ENCODE measurements at places on chromosomes 4 and X.

DNA sequence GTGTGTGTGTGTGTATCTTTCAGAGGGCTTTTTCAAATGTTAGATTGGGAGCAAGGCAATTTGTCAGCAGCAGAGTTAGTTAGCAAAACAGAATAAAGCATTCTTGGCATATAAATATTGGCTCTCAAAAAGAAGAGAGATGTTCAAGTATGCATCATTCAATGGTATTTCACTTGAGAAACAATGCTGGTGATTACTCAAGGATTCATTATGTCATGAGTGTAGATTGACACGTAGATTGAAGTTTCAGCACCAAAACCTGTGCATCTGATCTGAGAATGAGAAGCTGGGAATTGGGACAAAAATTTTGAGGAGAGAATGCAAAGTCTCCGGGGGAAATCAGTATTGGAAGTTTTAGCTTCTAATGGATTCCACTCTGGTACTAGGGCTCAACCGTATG is 241.4 kb downstream of the FRMPD4 start:
- DNase-seq: no peak

DNA sequence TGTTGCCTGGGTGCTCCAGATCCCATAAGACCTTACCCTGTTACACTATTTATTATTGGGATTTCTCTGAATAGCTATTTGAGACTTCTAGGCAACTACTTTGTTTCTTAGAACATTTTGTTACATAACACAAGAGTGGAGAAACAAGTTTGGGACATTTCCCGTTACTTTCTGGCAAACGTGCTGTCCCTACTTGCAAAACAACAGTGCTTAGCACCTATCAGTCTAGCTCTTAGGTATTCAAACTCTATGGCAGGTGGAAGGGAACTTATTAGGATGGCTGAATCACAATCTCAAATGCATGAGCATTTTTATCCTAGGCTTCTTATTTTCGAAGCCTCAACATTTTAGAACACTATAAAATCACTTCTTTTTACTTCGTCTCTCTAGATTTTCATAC is 613.6 kb downstream of the DMD start:
- no peak for DNase-seq

DNA sequence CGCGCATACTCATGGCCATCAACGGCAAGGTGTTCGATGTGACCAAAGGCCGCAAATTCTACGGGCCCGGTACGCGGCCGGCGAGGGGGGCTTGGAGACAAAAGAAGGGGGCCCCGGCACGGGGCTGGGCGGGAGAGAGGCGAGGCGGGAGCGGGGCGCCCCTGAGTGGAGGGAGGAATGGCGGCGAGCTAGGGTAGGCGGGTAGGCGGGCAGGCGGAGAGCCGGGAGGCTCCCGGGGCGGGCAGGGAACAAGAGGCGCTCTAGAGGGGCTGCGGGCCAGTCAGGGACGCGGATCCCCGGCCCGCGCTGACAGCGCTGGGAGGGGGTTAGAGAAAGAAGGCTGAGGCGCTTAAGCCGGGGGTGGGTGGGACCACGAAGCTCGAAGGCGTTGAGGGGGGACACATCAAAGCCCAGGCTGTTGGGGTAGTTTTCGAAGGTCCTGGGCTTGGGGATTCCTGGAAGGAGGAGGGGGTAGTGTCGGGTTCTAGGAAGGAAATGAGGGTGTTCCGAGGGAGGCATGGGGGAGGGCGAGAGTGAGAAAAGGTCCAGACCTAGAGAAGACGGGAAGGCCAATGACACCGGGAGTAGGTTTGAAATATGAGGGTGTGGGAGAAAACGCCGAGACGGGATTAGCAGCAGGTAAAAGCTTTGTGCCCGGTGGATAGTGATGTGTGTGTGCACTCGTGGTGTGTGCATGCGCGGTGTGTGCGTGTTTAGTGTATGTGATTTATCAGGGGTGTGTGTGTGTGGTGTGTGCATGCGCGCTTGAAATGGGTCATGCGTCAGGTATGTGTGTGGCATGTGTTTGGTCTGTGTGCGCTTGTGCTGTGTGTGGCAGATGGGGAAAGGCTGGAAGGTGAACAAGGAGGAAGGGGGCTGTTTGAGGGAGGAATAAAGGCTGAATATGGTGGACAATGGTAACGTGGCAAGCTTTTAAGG is 807 bp downstream of the PGRMC1 start:
- DNase-seq: no peak

GRCh38 chr4:71229477-71230270 is 109.1 kb upstream of the SLC4A4 start:
- DNase-seq: no peak

DNA sequence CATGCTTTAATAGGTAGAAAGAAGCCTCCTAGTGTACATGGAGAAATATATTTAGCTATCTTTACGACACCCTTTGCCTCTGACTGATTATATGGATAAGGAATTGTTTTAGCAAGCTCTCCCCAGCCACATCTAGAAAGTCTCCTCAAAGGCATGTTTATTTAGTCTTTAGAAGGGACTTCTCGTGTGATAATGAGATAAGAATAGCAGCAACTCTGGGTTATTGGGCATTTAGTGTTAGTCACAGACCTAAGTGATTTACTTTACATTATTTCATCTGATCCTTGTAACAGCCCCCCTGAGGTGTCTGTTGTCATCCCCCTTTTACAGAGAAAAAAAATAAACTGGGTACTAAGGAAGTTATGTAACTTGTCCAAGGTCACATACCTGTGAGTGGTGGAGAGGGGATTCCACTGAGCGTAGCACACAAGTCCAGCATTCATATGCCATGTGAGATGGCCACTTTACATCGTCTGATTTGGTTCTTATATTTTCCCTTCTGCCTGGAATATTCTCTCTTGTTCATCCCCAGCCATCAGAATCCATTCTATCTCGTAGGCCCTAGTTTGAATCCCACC is 77.7 kb downstream of the TSPAN7 start:
- DNase-seq: no peak

- DNase-seq: no peak
Measured at GRCh38 chrX:123140904-123141303, 43.2 kb upstream of the GRIA3 start.

DNA sequence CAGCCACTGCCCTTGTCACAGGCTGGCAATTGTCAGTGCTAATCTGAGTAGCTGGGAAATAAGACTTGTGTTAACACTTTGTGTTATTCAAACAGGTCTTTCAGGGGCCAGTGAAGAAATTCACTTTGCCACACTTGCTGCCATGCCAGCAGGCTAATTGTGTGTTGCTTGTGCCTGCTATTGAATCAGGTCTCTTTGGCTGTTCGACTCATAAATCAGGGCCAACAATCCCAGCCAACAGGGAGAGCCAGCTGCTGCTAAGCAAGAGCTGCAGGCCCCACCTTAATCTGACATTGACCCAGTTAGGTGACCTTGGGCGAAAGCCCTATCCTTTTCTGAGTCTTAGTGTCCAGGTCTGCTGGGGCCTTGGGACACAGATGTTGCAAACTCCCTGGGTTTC is 28.1 kb upstream of the MAMLD1 start:
- DNase-seq: no peak

- no peak for DNase-seq
Measured at GRCh38 chr4:23962462-23962861, 72.6 kb upstream of the PPARGC1A start.

GRCh38 chrX:125709532-125709931 is 389.9 kb downstream of the TEX13C start:
- DNase-seq: no peak

- DNase-seq: no peak
Measured at GRCh38 chr4:2251795-2252529, 9.9 kb downstream of the MXD4 start.

DNA sequence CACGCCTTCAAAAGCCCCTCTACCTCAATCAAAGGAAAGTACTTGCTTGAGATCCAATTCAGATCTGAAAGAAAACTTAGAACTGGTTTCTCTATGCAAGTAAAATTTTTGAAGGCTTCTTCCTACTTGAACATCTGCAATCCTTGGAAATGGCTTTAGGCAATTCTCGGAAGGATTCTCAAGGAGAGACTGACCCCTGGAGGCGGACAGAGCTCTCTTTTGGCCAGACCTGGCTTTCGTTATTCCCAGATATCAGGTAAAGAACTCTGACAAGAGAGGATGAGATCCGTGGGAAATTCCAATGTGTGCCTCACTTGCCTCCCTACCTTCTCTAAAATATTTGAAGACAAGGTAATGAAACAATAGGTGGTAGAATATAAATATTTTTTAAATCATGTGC is 670.3 kb upstream of the FAM241A start:
- DNase-seq: no peak

- no peak for DNase-seq
Measured at GRCh38 chrX:154431341-154431740, 2.9 kb downstream of the ATP6AP1 start.

- DNase-seq: no peak
Measured at GRCh38 chrX:133497356-133497755, 82.1 kb upstream of the GPC4 start.

DNA sequence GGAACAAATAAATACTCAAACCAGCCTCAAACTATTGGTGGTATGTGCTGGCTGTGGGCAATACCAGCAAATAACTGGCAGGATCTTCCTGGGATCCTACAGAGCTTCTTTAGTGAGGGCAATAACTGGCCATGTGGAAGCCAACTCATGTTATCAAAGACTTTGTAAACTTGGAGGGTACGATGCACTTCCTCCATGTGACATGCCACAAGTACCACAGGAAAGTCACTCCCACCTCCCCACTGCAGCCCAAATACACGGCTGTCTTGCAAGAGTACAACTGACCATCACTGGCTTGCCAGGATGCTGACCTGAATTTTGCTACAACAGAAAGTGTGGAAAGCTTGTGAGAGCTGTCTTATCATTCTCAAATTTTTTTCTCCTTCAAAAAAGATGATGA is 93.3 kb upstream of the MAML3 start:
- no peak for DNase-seq

- DNase-seq: no peak
Measured at GRCh38 chr4:109179061-109179460, 123.4 kb downstream of the COL25A1 start.

DNA sequence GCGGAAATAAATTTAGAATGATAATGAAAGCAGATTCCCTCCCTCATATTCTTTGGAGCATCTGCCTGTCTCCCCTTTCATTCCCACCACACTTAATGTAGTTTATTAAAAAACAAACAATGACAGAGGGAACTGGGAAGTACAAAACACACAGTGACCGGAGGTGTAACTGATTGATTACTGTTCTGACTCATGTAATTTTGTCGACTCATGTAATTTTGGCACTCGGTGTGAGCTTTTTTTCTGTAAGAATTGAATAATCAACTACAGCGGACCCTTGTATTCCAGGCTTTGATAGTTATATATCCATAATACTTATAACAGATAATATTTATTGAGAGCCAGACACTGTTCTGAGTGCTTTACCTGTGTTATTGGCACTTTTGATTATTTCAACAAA is 110.4 kb downstream of the PALLD start:
- DNase-seq: no peak

- DNase-seq: no peak
Measured at GRCh38 chr4:118557298-118557851, 127.8 kb upstream of the METTL14 start.

DNA sequence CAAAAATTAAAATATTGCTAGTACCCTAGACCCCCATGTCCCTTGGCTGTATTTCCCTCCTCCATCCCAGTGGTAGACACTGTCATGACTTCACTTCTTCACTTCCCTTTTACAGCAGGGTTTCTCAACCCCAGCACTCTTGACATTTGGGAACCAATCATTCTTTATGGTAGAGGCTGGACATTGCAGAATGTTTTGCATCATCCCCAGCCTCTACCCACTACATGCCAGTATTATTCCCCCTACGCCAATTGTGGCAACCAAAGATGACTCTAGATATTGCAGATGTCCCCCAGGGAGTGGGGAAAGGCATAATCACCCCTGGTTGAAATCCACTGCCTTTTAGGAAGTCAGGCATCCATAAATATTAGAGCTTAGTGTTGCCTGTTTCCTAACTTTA is 138.6 kb downstream of the AMELX start:
- no peak for DNase-seq

GRCh38 chr4:8652181-8653078 is 59.9 kb downstream of the CPZ start:
- no peak for DNase-seq

- no peak for DNase-seq
Measured at GRCh38 chr4:55125763-55126541, 557 bp upstream of the KDR start.

- no peak for DNase-seq
Measured at GRCh38 chr4:182384631-182385091, 141.5 kb downstream of the TENM3 start.

DNA sequence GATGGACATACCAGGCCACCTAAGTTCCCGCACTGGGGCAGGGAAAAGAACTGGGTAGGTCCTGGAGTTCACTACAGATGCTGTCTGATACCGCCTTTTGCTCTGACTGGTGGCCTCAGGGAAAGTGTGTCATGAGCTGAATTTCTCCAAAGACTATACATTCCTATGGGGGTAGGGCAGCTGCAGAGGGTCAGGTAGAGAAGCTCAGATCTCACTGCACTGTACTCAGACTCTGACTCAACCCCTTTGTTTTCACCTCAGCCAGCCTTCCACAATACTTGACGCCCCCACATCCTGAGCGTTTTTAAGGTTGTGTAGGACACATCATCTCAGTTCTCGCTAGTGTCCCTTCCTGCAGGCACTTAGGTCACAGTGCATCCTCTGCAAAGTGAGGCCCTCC is 7.8 kb downstream of the GATB start:
- peak; percentile 10 for DNase-seq

- DNase-seq: no peak
Measured at GRCh38 chr4:14853176-14853943, 148.9 kb upstream of the CPEB2 start.

DNA sequence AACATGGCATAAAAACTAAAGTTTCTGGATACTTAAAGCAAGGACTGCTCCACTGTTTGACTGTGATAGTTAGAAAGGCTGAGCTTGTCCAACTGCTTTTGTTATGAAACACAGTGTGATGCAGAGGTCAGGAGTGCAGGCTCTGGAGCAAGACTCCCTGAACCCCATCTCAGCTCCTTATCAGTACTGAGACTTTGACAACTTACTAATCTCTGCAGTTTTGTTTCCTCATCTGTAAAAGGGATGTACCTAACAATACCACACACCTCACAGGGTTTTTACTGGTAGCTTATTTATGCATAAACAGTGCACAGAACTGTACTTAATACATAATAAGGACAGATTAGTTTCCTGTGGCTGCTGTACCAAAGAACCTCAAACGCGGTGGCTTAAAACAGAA is 804.3 kb downstream of the FSTL5 start:
- no peak for DNase-seq

DNA sequence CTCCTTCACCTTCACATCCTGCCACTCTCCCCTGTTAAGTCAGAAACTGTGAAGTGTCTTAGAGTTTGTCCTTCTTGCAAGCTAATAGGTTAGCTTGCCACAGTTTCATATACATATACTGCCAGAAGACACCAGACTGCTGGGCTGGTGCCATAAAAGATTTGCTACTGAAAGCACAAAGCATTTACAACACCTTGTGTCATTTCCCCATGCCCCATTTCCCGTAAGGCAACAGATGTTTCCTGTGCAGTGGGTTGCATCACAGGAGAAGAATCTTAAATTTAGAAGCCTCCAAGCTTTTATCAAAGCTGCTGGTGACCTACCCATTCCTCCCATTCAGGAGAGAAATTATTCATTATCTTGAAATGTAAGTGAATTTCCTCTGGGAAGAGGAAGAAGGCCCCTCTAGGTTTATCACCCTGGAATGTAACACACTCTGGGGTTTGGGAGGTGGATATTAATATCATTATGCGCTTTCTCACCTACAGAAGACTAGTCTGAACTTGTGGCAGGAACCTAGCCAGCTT is 34.5 kb upstream of the RAB33B start:
- DNase-seq: no peak

- no peak for DNase-seq
Measured at GRCh38 chr4:148435654-148436406, 6.4 kb downstream of the NR3C2 start.

GRCh38 chrX:134162032-134162431 is 75.0 kb upstream of the CCDC160 start:
- no peak for DNase-seq

GRCh38 chr4:187617113-187617512 is 378.5 kb upstream of the ZFP42 start:
- DNase-seq: no peak
